ENCODE measurements at places on chromosomes 6 and 20.
A peak's percentile ranks its signal among the peaks of the same experiment; 100 is the strongest.

DNA sequence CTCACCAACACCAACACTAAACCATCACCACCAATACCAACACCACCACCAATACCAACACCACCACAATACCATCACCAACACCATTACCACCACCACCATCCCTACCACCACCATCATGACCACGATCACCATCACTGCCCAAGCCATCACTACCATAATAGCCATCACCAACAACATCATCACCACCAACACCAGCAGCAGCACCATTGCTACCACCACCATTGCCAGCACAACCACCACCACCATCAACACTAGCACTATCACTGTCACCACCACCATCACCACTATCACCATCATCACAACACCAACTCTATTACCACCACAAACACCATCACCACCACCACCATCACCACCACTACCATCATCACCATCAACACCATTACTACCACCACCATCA lies 53.0 kb downstream of the TMEM242 start:
- DNase-seq: no peak

GRCh38 chr6:15017261-15017660 lies 228.6 kb upstream of the JARID2 start:
- peak; percentile 16 for DNase-seq

- no peak for DNase-seq
Observed at GRCh38 chr6:112781241-112781640, 434.1 kb downstream of the RFPL4B start.

DNA sequence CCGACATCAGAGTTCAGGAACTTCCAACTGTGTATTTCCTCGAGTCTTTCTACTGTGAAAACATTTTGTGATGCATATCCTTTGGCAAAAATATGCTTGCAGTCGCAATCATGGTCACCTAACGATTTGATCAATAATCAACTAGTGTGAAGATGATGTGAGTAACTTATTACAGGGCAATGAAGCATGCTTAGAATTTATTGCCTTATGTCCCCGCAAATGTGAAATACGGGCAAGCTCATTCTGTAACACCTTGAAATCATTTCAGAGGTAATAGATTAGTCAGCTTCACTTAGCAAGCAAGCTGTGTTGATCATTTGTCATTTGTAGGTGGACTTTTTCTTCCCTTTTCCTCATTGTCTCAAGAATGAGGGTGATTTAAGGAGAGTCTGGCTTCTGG lies 67.9 kb upstream of the DOK5 start:
- DNase-seq: no peak

DNA sequence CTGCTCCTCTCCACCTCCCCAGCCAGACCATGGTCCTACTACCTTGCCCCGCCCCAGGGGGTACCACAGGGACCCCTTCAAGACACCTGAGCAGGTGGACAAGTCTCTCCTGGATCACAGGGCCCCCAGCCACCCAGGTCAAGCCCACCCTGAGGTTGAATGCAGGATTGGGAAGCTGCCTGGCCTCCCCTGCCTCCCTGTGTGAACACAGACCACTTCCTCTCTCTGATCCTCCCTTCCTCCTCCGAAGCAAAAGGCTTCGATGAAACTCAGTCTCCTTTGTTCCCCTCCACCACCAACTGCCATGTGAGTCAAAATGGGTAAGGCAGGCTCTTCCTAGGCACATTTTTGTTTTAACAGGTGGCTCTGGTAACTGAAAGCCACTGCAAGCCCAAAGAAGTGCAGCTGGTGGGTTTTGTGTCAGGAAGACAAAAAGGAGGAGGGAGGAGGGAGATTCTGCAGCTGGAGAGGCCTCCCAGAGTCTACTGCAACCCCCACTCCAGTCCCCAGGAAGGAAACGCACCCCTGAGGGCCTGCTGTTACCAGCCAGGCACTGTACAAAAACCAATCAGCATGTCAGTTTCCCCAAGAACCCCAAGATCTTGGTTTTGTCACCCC lies 5.4 kb downstream of the ADA start:
- peak; percentile 34 for DNase-seq

- DNase-seq: no peak
Observed at GRCh38 chr20:11195169-11195568, 521.4 kb upstream of the JAG1 start.

- DNase-seq: no peak
Observed at GRCh38 chr20:59661621-59662020, 57.3 kb downstream of the PHACTR3 start.

DNA sequence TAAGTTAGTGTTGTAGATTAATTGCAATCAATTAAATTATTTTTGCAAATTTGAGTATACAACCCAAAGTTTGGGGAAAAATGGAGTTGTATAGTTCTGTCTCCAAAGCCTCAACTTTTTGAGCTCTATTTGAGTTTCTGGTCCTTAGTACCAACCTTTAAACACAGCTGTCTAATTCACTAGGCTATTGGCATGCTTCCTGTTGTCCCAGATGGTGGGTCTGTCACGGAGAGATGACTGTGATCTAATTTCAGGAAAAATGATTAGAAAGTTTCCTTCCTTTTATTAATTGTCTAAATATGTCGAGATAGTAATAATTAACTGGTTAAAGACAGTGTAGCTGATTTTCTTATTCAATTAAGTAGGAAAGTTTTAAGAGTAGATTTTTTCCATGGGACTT lies 109.6 kb downstream of the SCAF8 start:
- no peak for DNase-seq

GRCh38 chr6:161486361-161487216 lies 212.7 kb upstream of the AGPAT4 start:
- DNase-seq: no peak

DNA sequence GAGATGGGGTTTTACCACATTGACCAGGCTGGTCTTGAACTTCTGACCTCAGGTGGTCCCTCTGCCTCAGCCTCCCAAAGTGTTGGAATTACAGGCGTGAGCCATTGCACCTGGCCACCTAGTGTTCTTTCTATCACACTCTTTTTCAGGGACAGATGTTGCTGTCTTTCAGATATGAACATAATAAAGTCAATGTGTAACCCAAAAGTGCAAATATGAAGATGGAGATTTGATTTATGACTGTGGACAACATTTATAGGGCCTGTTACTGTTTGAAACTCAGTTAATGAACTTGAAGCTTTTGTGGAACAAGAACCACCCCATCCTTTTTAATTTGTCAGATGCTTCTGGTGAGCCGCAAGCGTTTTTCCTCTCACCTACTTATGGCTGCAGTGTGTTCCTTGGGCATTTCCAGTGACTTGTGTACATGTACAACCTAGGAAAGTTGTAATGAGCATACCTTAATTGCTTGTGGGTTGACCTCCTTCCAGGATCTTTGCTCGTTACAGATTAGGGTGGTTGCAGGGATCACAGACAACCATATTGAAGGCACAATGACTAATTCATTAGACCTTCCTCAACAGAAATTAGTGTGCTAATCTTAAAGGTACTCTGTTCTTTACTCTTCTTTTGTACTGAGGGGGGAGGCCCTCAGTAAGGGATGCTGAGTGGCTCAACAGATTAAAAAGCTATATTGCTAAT lies 6.8 kb downstream of the TBPL1 start:
- no peak for DNase-seq

GRCh38 chr6:72715119-72715518 lies 93.3 kb downstream of the KCNQ5 start:
- DNase-seq: no peak

- DNase-seq: no peak
Observed at GRCh38 chr20:10661261-10661660, 12.5 kb downstream of the JAG1 start.

DNA sequence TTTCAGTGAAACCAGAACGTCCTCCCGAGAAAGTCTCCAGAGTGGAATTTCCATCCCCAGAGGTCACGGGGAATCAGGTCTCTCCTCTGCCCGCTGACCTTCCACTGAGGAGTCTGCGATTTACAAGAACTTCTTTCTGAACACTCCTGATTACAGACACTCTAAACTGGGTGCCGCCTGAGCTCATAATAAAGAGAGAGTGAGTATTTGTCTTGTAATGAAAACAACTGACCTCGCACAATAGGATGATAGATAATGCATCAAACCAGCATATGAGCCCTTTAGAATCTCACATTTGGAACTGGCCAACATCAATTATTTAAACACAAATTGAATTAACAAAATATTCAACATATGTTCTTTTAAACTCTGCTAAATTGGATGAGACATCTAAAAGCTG lies 47.5 kb downstream of the DLL1 start:
- DNase-seq: no peak

DNA sequence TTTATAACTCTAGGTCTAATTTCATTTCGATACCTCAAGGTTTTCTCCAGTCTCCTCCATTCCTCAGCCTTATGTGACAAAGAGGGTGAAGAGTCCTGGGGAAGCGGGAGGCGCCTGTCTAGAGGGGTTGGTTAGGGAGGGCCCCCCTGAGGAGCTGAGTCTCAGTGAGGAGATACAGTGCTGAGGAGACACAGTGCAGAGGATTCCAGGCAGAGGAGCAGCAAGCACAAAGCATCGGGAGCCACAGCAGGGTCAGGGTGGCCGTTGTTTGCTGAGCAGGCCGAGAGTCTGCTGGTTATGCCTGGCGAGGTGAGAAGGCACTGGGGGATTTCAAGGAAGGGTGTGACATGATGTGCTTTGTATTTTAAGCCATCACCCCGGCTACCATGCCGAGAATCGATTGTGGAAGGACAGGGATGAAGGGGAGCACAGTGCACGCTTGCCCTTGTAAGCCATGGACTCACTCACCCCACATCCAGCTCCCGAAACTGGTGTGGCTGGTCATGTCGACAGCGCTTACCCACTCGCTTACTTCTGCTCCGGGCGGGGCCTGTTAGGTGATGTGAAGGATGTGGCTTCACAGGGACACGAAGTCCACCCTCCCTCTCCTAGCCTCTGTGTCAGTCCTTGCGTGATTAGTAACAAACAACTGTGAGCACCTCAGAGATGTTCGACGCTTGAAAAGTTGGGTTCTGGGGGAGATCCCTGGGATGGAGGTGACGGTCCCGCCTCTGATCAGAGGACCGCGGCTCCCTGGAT lies 30.2 kb downstream of the FAM50B start:
- DNase-seq: no peak

- DNase-seq: no peak
Observed at GRCh38 chr6:51489133-51489532, 598.3 kb downstream of the PKHD1 start.

- no peak for DNase-seq
Observed at GRCh38 chr6:136426627-136427377, 123.4 kb downstream of the MAP7 start.

GRCh38 chr20:59948828-59949720 lies 8.9 kb downstream of the FAM217B start:
- no peak for DNase-seq

GRCh38 chr20:474581-474980 lies 12.2 kb upstream of the TBC1D20 start:
- DNase-seq: no peak

Data from activated CD4-positive, alpha-beta T cell treated with anti-CD3 and anti-CD28 coated beads, Interleukin-2, amount 50 U/mL, for 48 hours (primary cell).